ENCODE measurements at places on chromosomes 12 and 14.

GRCh38 chr12:31216479-31216878, 109.5 kb downstream of the SINHCAF start:
- DNase-seq = no peak

- no peak for DNase-seq
Observed at GRCh38 chr12:108009442-108010070, 119.5 kb upstream of the WSCD2 start.

DNA sequence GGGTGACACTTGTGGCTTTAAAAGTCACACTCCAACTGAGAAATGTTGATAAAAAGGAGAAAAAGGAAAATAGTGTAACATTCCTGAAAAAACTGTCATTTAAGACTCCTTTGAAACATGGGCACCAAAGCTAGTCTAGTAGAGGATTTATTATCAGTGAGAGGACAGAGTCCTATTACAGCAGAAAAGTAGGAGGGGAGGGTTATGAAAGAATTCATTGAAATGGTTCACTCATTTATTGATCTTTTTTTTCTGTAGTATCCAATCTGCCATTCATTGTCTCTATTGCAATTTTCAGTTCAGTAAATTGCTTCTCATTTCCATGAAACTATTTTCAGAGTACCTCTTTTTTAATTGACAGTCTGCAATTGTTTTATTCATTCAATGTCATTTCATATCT, 25.4 kb downstream of the PPM1A start:
- DNase-seq = no peak

DNA sequence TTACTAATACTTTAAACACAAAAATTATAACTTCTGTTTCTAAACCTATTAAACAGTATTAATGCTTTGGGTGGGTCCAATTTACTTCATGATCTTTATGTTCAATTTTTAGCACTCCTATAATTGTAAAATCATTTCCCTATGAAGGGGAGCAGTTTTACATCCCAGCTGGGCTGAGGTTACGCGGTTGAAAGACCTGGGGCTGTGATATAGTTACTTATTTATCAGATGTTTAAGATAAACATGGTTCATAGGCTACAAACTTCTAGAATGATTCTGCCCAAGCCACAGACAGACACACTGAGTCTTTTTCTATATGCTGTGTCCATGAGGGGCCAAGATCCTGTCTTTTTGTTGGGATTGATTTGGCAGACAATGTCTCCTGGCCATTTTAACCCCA, 44.4 kb downstream of the DYRK2 start:
- no peak for DNase-seq

- DNase-seq = no peak
Observed at GRCh38 chr12:47545938-47546609, 159.8 kb downstream of the RPAP3 start.

DNA sequence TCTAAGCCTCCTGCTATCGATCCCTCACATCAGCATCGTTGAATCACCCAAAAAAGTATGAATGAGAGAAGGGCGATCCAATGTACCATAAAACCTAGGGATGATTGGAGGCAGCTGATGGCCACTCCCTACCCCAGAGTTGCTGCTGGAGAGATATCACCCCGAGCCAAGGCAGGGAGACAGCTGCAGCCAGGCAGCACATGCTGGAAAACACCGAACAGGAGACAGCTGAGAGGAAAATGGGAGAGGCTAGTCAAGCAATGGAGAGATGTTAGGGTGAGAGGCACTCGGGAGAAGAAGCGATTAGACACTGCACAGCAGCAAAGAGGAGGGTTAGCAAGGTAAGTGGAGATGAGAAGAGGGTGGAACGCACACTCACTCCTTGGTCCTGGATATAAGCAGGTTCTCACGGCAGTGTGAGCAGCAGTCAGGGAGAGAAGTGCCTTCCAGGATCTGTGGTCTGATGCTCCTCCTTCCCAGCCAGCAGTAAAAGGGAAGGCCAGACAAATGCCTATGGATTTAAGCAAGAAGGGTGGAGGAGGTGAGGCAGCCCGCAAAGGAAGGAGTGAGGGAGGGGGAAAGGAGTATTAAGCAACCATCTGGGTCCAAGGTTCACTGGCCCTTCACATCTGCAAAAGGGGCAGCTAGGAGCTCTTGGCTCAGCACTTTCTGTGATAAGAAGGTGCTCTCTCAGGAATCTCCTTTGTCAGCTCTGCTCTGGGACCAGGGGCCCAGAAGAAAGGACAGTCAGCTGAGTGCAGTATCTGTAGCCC, at the start of gene SLC7A7:
SLC7A7 (minus strand) TSS at position 495 of the 773 bp plus-strand sequence. CDS start 2,037 bp downstream, outside the sequence.
- DNase-seq = no peak

GRCh38 chr12:59574406-59574805, 21.4 kb upstream of the SLC16A7 start:
- no peak for DNase-seq

DNA sequence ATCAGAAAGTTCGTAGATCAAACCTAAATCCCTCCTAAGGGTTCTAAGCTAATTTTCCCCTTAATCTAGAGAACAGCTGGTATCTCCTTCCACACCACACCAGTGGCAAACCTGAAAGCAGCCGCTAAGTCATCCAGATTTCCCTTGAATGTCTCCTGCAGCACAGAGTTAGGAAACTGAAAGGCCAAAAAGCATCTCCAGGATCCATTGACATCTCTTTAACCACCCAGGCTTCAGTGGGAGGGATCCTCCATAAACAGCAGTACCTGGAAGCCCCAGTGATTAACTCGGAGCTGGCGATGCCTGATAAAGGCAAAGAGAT, 47.6 kb downstream of the CRACR2A start:
- no peak for DNase-seq

DNA sequence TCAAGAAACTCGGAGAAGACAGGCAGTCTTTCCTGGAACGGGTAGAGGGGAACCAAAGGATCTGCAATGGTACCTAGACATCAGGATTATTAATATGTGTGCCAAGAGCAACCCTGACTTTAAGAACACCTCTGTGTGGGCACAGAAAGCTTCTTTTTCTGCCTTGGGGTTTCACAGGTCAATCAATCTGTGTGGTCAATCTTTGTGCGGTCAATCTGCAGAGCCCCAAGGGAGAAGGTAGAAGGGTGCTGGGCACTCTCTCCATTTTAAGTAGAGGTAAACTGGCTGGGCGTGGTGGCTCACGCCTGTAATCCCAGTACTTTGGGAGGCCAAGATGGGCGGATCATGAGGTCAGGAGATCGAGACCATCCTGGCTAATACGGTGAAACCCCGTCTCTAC, 100.7 kb downstream of the ARF6 start:
- DNase-seq = no peak

- DNase-seq = no peak
Observed at GRCh38 chr12:79266343-79267144, 402.0 kb downstream of the SYT1 start.

GRCh38 chr12:117129391-117129790, 30.2 kb upstream of the TESC start:
- no peak for DNase-seq

GRCh38 chr14:59267046-59267445, 78.6 kb downstream of the DAAM1 start:
- DNase-seq = no peak

DNA sequence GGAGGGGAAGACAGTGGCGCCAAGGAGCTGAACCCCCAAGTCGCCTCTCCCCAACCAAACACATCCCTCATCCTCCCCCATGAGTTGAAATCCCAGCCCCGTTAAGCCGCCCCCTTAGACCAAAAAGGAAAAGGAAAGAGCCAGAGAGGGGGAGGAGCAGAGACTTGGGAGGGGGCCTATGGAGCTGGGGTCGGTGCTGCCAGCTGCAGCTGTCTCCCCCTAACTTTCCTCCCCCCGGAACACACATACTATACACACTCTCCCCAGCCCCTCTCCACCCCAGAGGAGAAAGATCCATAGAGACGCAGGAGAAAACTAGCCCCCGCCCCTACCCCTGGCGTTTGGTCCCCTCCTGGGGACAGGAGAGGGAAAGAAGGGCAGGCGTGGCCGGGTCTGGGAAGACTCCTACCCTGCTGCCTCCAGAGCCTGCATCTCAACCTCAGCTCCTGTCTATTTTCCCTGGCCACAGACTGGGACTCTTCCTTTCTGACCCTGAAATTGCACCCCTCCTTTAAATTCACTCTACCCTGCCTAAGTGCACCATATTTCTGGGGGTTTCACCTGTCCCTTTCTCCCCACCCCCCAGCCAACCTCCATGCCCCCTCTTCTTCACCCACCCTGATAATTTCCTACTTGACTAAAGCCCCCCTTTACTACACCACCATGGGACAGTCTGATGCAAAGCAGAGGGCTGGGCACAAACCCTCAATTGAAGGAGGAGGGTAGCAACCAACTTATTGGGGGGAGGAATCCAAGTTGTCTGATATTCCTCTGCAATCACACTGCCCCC, 1.7 kb upstream of the HOXC9 start:
- DNase-seq = no peak

GRCh38 chr12:63064080-63064479, 86.9 kb downstream of the AVPR1A start:
- peak; percentile 52 for DNase-seq

DNA sequence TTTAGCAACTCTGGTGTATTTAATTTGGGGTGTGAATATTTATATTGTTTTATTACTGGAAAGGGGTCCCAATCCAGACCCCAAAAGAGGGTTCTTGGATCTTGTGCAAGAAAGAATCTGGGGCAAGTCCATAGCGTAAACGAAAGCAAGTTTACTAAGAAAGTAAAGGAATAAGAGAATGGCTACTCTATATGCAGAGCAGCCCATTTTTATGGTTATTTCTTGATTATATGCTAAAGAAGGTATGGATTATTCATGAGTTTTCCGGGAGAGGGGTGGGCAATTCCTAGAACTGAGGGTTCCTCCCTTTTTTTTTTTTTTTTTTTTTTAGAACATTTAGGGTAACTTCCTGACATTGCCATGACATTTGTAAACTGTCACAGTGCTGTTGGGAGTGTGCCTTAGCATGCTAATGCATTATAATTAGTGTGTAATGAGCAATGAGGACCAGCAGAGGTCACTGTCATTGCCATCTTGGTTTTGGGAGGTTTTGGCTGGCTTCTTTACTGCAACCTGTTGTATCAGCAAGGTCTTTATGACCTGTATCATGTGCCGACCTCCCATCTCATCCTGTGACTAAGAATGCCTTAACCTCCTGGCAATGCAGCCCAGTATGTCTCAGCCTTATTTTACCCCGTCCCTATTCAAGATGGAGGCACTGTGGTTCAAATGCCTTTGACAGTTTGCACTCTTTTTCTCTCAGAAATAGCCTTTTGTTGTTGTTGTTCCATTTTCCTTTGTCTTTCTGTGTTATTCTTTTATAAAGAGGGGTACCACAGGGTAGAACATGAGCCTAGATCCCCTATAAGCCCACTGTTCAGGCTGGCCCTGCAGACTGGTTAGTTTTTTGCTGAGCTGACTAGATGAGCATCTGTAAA, 75.5 kb upstream of the DCD start:
- no peak for DNase-seq

DNA sequence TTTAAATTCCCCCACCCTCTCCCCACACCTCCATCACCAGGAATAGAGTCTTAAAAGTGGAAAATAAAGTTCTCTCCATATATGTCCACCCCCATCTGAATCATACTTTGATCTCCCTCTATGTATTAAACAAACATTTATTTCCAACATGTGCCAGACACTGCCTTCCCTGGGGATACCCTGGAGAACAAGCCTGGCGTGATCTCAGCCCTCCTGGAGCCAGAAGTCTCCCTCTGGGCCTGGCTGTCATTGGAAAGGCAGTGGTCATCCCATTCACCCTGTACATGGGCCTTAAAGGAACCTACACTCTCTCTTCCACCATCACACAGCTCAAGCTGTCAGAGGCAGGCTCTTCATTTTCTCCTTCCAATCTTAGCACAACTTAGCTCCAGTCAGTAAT, 143.6 kb downstream of the EMP1 start:
- DNase-seq = no peak

DNA sequence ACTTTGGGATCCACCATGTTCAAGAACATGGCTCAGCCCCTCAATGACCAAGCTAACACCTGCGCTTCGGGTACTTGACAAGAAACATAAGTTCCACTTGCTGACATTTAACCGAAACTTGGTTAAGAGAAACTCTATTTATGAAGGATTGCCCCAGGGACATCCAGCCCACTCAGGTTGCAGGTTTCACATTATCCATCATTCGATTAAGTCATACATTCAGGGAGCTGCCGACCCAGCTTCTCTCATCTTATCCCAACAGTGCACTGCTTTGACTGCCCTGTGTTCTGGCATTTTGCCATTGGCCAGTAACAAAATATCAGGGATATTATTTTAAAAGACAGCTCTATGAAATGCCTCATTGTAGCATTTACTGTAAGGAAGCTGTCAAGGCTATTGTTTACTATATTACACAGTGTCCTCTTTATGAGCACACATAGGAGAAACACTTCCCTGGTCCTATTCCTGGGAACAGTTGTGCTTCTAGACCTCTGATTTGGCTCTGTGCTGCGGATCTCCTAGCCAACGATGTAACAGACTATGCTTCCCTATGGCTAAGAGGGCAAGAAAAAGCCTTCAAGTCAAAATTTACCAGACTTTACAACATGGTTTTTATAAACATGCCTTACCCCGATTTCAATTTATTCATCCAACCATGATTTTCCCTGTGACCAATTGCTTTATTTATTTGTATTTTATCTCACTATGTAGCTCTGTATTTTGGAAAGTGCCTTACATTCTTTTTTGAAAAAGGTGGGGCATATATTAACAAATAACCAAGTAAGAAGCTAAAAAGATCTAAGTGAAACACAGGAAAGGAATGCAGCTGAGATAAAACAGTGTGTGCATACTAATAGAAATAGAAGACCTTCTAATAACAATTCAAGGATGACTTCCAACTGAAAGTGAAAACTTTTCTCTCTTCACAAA, 109.3 kb downstream of the ITPR2 start:
- no peak for DNase-seq

- no peak for DNase-seq
Observed at GRCh38 chr14:59931237-59931636, 11.3 kb downstream of the LRRC9 start.

Data from AG09309 (cell line).